HS-5 (cell line): ENCODE measurements at places on chromosomes 4 and X.
A peak's percentile ranks its signal among the peaks of the same experiment; 100 is the strongest.

GRCh38 chr4:74189331-74190043 is 31.6 kb downstream of the MTHFD2L start:
- DNase-seq, result peak; percentile 26

GRCh38 chrX:147376601-147377422 is 534.9 kb upstream of the FMR1 start:
- no peak for DNase-seq

DNA sequence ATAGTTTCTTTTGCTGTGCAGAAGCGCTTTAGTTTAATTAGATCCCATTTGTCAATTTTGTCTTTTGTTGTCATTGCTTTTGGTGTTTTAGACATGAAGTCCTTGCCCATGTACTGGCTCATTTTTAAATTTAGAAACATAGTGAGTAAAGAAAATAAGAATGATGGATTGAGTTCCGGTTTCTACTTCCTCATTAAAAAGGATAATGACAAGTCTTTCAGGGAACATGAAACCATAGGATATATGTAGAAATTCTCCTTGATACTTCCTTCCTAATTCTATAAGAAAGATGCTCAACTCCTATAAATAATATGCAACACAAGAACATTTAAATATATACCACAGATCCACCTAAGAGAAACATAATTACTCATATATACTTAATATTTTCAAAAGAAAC is 240.9 kb downstream of the BANK1 start:
- DNase-seq, result no peak

GRCh38 chr4:42048394-42048793 is 58.1 kb downstream of the SLC30A9 start:
- DNase-seq, result peak; percentile 14

- DNase-seq, result no peak
Observed at GRCh38 chr4:70801265-70801809, 38.4 kb downstream of the GRSF1 start.

- peak; percentile 16 for DNase-seq
Observed at GRCh38 chr4:149223659-149224058, 592.0 kb downstream of the IQCM start.

DNA sequence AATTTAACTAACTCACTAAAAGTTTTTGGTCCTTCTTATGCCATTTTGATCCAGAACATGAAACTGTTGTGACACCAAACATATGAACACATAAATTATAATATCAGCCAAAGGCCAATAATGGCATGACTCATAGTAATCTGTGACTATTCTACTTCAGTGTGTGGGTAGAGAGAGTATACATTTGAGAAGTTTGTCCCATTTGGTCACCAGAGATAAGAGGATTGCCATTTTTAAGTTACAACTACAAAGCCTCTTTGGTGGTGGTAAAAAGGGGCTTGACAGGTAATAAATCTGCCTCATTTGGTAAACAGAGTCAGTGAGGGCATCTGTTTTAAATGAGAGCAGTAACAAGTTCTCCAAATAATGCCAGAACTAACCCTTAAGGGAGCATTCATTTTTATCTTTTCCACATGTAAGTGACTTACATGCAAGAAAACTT is 117.9 kb downstream of the TBC1D19 start:
- DNase-seq, result no peak

DNA sequence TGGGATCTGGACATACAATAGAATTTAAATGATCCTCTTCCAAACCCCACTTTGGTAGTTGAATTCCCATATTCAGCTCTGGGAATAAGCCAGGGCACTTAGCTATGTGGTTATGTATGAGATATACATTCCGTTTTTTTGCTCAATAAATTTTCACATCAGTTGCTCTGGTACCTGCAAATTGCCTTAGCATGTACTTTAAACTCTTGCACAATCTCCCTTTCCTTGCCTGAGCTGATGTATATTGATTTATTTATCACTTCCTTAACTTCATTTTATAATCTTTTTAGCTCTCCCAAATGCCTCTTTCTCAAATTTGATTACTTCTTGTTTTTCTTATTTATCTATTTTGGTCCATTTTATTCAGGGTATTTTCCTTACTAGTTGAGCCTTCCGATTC is 90.1 kb upstream of the AGA start:
- no peak for DNase-seq

- no peak for DNase-seq
Observed at GRCh38 chrX:22202251-22202650, 70.5 kb upstream of the CBLL2 start.

DNA sequence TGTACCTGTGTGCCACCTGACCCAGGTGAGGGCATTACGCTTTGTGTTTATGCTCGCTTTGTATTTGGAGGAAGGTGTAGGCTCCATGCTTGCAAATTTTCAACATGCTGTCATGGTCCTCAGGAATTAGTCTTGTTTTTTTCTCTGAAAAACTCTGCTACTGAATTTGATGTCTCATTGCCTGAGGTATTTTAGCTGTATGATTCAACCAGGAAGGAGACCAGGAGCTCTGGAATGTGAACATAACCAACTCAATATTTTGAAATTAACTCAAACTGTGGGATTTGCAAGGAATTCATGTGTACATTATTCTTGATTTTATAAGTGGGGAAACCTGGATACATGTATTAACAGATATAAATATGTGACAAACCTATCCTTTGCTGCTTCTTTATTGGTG is 134.1 kb downstream of the SLC4A4 start:
- DNase-seq, result peak; percentile 73

DNA sequence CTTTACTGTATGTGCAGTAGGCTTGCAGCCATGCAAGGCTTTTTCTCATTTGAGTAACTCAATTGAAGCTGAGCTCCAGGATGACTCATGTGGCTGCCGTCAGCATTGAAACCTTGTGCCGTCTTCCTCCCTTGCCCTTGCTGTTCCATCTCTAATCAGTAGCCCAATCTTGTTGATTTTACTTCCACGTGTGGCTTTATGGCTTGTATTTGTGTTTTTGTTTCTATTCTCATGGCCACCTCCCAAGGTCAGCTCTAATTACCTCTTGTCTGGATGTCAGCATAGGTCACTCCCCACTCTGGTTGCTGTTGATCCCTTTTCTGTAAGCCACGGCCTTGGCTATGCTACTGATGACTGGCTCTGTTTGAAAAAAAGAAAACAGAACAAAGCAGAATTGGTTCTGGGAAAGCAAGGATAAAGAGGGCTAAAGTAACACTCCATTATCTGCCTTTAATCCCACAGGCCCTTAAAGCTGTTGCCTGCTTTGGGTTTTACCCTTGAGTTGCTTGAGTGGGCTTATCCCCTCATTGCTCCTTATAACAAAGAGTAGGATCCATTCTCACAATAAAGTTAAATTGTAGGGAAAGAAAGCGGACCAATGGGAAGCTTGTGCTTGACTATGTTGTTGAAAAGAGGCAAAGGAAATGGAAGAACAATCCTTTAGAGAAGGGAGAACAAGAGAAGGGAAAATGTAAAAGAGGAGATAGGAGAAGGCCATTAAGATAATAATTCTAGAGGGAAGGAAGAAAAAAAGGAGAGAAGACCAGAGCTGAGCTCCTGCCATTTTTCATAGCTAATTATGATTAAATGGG is 173.9 kb upstream of the PGRMC2 start:
- DNase-seq, result no peak

DNA sequence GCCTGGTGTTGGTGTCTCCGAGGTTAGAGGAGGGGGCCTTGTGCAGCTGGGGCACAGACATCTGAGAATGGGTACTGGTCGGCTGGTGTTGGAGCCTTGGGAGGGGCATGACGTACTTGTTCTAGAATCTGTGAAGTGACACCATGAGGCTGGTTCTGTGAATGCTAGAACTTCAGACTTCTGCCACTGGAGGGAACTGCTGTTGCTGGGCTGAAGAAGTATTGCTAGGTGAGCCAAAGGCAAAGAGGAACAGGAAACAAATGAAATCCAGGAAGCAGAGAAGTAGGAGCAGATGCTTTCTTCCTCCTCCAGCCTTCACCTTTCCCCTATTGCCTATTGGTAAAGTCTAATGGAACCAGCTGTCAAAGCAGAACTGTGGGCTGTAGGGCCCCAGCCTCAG is 120.9 kb upstream of the DDIT4L start:
- DNase-seq, result no peak

DNA sequence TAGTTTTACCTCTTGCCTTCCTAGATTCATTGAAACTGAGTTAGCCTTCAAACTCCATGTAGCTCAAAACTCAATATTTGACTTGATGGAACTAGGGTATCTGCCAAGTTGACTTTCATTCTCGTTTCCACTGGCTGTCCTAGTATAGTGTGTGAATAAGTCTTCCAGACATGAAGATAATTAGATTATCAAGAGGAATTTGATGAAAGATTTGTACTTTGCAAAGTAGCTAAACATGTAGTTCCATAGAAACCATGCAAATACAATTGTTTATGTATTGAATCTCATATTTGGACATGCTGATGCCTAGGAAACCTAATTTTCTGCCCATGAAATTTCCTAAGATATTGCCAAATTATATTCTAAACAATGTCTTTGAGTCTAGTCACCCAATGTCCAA is 297.5 kb downstream of the ARHGAP24 start:
- DNase-seq, result no peak

- no peak for DNase-seq
Observed at GRCh38 chrX:108055546-108055945, 10.7 kb downstream of the VSIG1 start.

DNA sequence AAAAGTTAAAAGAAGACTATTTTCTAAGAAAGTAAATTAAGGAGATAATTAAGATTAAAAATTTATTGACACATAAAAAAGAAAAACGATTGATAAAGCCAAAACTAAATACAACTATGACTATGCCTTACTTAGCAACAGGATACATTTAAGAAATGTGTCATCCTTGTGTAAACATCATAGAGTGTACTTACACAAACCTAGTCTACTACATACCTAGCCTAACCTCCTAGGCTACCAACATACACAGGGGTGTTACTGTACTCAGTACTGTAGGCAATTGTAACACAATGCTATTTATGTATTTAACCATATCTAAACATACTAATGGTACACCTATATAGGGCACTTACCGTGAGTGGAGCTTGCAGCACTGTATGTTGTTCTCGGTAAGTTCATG is 108.3 kb downstream of the ANXA10 start:
- DNase-seq, result no peak

DNA sequence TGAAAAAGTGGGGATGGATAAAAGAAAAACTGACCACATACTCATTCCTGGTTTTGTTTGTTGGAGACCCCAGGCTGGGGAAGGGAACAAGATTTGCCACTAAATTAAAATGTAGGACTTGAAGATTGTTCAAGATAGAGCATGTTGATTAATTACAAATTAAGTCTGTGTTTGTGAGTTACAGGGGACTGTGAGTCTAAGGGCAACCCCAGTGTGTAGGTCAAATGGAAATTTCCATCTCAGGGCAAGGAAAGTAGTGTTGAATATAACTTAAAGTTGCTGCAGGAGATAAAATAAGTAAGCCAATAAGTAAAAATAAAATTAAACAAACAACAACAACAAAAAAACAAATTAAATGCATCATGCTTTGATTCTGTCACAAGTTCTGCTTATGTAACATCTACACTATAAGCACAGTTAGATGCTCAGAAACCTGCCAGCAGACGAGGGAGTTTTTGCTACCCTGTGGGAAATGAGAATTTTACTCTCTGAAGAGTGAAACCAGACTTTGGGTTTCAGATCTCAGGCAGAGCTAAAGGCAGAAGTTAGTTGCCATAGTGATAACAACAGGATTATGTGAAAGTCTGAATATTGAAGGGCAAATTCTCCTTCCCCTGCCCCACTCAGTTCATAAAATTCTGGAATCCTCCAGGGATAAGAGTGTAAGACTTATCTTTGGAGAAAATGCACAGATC is 352.3 kb downstream of the GRXCR1 start:
- DNase-seq, result no peak

DNA sequence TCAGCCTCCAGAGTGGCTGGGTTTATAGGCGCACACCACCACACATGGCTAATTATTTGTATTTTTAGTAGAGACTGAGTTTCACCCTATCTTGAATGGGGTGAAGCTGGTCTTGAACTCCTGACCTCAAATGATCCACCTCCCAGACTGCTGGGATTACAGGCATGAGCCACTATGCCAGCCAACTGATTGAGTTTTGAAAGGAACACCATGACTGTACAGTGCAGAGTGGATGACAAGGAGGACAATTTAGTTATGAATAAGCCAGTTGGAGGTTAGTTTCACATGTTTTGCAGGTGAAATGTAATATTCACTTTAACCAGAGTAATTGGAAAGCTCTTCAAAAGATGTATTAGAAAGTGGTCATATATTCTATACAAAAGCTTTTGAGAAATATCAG is 60.8 kb downstream of the PCDH18 start:
- no peak for DNase-seq
